ENCODE measurements at places on chromosomes 7 and 10. TPM values are rescaled to one million over a fixed set of nuclear protein-coding genes. Genes with fewer than 3 reads are reported as not detected.

GRCh38 chr7:70421319-70421718, 710.6 kb upstream of the GALNT17 start:
- DNase-seq: no peak

Gene SPDYE8
- not detected for total RNA-seq

Gene CDK14
- 123 TPM for total RNA-seq

Gene CLRN3
- 0.62 TPM for total RNA-seq

- DNase-seq: no peak
Observed at GRCh38 chr10:11891776-11892486, 68.8 kb downstream of the PROSER2 start.

Gene GPR26
- 3.1 TPM for total RNA-seq

Gene CYP3A7
- total RNA-seq: not detected

Data from occipital lobe (tissue), 3 donors.